Foreskin melanocyte (primary cell): ENCODE measurements at places on chromosomes 2 and 18.

DNA sequence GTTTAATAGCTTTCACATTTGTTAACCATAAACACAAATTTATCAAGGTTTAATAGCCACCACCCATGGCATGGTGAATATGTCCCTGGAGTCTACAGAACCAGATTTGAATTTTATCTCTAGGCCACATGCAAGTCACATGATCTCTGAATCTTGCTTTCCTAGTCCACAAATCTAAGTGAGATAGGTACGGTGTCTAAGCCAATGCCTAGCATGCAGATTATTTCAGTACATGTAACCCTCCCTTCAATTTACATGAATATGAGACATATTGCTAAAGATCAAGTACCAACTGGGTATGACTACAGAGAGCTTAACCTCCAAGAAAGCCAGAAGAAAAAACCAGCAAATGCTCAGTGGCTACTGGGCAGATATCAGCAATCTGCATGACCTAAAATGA, 10.0 kb downstream of the ZNF24 start:
- DNase-seq: no peak

- peak; percentile 14 for DNase-seq
These were observed 163.5 kb downstream of the UXS1 start for GRCh38 chr2:106030287-106031268.

DNA sequence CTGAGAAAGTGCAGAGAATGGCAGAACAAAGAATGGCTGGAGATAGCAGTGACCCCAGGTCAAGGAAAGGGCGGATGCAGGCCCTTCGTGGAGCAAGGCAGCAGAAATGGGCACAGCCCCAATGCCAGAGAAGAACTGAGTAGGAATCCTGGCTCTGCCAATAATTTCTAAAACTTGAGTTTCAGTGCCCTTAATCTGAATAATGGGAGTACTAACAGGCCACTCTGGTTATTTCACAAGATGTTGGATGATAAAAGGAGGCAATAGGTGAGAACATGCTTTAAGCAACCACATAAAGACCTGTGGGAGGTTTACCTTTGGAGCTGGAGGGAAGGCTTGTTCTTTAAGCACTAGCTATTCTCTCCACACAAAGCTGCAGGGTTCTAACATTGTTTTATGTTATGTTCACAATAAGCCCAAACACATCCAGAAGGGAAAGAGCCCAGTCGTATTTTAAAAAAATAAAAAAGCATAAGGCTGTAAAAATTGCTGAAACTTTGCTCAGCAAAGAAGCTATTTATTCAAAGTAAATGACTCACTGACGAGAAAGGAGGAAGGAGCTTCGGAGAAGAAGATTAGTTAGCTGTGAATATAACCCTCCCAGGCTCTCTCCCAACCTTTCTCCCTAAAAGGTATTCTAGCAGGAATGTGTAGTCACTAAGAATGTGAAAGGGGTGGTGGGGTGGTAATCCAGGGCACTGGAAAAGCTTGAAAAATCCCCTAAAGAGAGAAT, 470.2 kb downstream of the TXNL1 start:
- DNase-seq: no peak

DNA sequence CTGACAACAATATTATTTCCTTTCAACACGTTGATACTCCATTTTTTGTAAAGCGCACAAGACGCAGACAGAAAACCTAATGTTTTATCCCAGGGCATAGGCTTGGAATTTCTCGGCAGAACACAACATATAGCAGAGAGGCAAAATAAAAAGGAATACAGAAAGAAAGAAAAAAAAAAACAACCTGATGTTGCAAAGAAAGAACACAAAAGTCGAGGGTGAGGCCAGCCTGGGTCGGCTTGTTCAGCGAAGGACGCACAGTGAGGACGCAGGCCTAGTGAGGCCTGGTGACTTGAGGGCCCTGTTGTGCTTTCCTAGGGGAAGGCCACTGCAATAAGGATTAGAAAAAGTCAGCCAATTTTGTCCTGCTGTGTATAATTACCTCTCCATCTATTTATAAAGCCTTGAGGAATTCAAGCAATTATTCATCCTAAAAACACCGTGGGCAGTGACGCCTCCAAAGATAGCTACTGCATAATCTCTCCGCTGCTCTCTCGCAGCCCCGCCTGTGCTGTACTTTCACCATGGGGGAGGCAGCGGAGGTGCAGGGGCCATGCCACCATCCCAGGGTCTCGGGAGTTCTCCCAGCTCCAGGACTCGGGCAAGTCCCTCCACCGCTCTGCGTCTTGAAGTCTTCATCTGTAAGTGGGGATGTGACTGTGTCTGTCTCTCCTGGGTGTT, 61.9 kb upstream of the SH3RF3 start:
- no peak for DNase-seq

- DNase-seq: no peak
These were observed 34.1 kb downstream of the SLC66A2 start for GRCh38 chr18:79917169-79917852.

GRCh38 chr18:11661430-11661829, 27.6 kb upstream of the GNAL start:
- DNase-seq: no peak
